ENCODE measurements at places on chromosomes 2 and 18.

- DNase-seq, result no peak
These were observed 43.0 kb upstream of the NARS1 start for GRCh38 chr18:57664568-57665165.

- no peak for DNase-seq
These were observed 1.7 kb upstream of the PROC start for GRCh38 chr2:127416506-127417001.

DNA sequence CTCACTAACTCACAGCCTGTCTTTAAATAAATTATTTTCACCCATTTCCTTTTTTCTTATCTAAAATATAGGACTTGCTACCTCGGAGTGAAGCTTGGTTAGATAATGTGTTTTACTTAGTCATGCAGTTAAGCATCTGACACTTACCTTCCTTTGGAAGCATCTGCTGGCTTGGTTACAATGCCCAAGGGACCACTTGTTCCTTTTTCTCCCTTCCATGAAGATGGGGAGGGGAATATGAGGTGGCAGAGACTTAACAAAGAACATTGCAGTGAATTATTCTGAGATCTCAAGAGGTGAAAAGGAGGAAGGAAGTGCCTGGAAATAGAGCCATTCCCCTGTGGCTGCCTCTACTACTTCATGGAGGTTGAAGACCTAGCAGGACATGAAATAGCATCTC, 145.4 kb upstream of the FOSL2 start:
- no peak for DNase-seq

- DNase-seq, result no peak
These were observed 118.3 kb upstream of the DOK6 start for GRCh38 chr18:69282371-69282770.

DNA sequence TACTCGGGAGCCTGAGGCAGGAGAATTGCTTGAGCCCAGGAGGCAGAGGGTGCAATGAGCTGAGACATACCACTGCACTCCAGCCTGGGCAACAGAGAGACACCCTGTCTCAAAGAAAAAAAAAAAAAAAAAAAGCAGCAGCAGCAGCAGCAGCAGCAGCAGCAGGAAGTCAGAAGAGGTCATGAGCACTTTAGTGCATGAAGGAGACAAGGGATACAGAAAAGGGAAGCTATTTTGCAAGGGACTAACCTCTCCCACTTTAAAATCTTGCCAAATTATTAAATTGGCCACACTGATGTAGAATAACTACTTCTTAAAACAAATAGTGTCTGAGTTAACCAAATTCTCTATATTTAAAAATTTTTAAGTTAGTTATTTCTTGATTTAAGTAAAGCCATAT, 113.4 kb upstream of the PDE1A start:
- DNase-seq, result no peak

DNA sequence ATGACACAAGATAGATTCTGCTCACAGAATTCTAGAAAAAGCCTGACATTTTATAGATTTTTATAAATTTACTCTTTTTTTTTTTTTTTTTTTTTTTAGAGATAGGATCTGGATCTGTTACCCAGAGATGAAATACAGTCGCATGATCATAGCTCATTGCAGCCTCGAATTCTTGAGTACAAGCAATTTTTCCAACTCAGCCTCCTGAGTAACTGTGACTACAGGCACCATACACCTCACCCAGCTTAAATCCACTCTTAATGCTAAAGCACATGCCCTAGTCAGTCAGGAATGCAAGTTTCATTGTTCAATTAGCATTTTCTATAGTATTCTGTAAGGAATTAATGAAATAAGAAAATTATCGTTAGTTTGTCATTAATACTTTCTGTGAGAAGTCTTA, 32.1 kb upstream of the WDR75 start:
- DNase-seq, result no peak

GRCh38 chr2:8997108-8997507, 6.4 kb downstream of the MBOAT2 start:
- DNase-seq, result no peak

- no peak for DNase-seq
These were observed 133.2 kb downstream of the NAPG start for GRCh38 chr18:10659000-10659399.

- DNase-seq, result no peak
These were observed 247.8 kb downstream of the PAX3 start for GRCh38 chr2:222050981-222051380.

- DNase-seq, result no peak
These were observed 87.1 kb downstream of the PXDN start for GRCh38 chr2:1656961-1657841.

- DNase-seq, result no peak
These were observed 14.9 kb downstream of the B3GNT7 start for GRCh38 chr2:231410293-231411004.

DNA sequence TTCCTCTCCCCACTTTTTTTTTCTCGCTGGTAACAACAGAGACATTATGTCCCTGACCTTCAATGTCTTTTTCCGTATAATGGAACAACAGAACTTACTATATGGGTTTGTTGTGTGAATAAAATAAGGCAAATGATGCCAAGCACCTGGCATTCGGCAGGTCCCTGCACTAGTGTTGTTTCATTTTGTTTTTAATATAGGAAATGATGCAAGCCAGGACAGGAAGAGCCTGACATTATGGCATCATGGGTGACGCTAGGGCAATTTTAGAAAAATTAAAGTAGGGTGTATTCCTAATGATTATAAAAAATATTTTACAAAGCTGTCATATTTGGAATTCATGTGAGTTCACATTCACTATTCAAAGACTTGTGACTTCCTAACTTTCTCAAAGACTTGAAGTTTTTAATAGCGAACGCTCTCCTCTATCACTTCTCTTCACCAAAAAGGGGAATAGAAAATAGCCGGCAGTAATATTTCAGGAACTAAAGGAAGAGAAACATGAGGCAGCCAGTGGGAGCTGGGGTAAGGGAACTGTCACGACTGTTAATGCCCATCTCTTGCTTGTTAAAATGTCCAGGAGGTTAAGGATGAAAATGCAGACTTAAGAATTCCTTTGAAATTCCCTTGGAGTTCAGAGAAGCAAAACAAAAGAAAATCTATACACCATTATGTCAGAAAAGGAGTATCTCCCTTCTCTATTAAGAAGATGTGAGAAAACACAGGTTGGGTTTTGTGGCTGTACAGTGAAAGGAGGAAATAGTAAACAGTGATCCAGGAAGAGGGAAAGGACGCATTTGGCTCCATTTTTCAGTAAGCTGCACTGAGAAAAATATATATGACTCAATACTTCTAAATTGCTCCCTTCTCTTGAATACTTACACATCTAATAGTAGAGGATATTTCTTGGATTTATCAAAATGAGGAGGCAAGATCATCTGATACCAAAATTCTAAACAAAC, 60.2 kb downstream of the DPP4 start:
- no peak for DNase-seq

DNA sequence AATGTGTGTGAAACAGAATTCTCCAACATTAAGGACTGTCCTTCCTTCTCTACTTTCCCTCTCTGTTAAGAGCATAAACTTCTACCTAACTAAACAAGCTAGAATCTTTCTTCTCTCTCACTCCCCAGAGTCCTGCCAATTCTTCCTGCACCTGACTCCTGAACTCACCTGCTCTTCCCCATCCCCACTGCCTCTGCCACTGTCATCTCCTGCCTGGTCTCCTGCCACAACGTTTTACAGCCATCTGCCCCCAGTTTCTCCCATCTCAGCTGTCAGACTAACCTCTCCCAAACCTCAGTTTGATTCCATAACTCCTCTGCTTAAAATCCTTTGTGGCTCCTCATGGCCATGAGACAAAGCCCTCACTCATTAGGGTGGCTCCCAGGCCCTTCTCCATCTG, 288.3 kb upstream of the FBXO11 start:
- DNase-seq, result no peak

GRCh38 chr2:63057249-63058143, 6.9 kb downstream of the OTX1 start:
- no peak for DNase-seq

DNA sequence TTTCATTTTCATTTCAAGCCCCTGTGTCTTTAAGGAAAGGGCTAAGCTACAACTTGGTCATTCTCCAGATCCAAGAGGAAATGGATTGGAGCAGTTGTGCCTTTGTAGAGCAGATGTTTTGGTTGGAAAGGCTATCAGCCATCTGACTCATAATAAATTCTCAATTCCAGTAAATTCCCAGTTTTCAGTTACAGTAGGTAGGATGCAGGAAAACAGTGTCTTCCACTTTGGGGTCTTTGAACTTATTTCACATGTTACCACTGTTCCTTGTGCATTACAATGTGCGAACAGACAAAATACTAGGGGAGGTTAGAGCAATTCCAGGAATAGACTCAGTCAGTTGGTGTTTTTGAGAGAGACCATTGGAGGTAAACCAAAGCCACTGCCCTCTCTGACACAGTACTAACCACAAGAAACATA, 211.9 kb downstream of the BABAM2 start:
- no peak for DNase-seq

DNA sequence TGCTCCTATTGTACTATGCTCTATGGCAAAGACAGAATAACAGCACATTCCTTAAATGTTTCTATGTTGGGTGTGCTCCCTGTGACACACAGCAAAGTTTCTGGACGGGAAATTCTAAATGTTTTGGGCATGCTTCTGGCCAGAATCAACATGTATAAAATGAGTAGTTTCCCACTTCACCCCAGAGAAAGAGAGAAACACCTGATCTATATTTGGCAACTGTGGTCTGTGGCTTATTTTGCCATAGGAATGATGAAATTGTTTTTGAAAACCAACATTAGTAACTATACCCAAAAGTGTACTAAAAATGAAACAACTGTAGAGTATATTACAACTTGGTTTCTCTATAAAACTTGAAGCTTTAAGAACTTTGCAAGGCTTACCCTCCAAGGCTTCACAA, 89.1 kb downstream of the RAD51AP2 start:
- DNase-seq, result no peak

DNA sequence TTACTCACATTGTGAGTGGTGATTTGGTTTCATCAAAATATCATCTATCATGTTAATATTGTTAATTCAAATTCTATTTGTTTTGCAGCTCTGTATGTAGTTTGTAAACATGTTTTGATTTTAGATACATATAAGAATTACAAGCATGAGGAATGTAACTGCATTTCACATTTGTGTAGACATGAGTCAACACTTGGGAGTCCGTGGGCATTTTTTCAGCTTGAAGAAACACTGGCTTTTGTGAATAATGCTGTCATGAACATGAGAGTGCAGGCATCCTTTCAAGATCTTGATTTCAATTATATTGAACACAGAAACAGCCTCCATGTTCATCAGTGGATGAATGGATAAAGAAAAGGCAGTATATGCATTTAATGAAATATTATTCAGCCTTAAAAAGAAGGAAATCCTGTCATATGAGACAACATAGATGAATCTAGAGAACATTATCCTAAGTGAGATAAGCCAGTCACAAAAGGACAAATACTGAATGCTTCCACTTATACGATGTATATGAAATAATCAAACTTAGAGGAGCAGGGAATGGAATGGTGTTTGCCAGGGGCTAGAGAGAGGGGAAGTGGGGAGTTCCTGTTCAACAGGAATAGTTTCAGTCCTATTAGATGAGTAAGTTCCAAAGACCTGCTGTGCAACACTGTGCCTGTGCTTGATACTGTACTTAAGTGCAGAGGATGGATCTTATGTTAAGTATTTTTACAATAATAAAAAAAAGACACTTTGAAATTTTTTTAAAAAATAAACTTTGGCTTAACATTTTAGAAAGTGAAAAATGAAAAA, 194.9 kb downstream of the LRATD1 start:
- DNase-seq, result no peak

GRCh38 chr18:62493033-62493862, 29.6 kb upstream of the ZCCHC2 start:
- no peak for DNase-seq

DNA sequence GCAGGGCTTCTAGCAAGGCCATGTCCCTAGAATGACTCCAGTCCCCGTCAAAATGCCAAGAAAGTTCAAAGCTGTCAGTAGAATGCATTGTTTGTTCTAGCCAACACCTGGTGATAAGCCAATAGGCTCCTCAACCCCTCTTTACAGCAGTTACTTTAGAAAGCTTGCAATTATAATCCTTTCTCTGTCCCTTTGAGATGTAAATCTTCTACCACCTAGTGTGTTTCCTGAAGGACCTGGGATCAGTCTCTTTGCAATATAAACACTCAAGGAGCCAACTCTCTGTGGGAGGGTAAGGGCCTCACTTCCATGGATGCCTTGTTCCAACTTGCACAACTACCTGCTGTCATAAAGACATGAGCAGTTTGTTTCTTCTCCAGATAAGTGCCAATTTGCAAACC, 301.8 kb downstream of the NBAS start:
- no peak for DNase-seq

- no peak for DNase-seq
These were observed 34.0 kb downstream of the UGP2 start for GRCh38 chr2:63875559-63876245.

- no peak for DNase-seq
These were observed 18.8 kb downstream of the FSIP2 start for GRCh38 chr2:185757356-185757755.

DNA sequence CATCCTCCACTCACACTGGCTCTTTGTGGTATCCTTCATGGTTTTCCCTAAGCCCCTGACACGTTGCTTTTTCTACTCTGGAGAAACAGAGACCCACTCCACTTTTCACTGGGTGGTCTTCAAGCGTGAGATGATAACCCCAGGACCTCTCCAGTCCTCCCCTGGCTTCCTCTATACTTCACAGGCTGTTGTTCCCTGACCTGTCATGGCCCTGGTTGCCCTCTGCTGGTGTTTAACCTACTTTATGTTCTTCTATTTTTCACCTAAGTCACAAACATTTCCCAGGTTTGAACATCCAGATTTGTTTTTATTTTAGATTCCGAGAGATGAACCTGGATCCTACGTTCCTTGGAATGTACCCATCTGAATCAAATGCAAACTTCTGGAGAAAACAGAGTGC, 84.5 kb downstream of the AOX1 start:
- DNase-seq, result no peak

GRCh38 chr2:609881-610280, 67.3 kb downstream of the TMEM18 start:
- DNase-seq, result no peak

GRCh38 chr2:1727101-1727771, 17.1 kb downstream of the PXDN start:
- DNase-seq, result no peak

- no peak for DNase-seq
These were observed 29.4 kb upstream of the CHMP3 start for GRCh38 chr2:86592547-86593230.

DNA sequence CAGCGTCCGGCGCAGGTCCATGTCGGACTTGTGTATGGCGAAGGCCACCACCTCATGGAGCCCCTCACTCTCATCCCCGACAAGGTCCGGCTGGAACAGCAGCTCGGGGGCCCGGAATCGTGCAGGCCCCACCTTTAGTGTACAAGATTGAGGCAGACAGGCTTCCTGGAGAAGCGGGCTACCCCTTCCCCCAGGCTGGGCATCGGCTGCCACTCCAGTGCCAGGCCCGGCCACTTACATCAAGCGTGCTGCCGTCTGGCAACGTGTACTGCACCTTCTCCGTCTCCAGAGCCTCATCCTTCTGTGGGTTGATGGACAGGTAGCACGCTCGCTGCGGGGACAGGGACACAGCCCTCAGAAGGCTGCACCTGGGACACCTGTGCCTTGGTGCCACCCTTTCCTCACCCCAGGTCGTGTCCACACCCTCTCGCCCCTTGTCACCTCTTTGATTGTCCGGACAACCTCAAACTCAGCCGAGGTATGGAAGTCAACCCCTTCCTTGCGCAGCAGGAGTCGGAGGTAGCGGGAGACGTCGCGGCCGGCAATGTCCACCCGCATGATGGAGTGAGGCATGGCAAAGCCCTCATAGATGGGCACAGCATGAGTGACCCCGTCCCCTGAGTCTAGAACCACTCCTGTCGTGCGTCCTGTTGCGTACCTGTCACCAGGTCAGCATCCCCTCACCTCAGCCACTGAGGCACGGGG, 5.7 kb downstream of the ACTR1B start:
- no peak for DNase-seq
